ENCODE measurements at places on chromosomes 12 and 14.
A peak's percentile ranks its signal among the peaks of the same experiment; 100 is the strongest.

GRCh38 chr14:68628605-68629310 is 164.1 kb downstream of the ZFP36L1 start:
- DNase-seq: no peak

GRCh38 chr14:72652179-72652578 is 241.7 kb downstream of the DPF3 start:
- DNase-seq: no peak

GRCh38 chr12:4388662-4389061 is 9.2 kb upstream of the FGF23 start:
- no peak for DNase-seq

DNA sequence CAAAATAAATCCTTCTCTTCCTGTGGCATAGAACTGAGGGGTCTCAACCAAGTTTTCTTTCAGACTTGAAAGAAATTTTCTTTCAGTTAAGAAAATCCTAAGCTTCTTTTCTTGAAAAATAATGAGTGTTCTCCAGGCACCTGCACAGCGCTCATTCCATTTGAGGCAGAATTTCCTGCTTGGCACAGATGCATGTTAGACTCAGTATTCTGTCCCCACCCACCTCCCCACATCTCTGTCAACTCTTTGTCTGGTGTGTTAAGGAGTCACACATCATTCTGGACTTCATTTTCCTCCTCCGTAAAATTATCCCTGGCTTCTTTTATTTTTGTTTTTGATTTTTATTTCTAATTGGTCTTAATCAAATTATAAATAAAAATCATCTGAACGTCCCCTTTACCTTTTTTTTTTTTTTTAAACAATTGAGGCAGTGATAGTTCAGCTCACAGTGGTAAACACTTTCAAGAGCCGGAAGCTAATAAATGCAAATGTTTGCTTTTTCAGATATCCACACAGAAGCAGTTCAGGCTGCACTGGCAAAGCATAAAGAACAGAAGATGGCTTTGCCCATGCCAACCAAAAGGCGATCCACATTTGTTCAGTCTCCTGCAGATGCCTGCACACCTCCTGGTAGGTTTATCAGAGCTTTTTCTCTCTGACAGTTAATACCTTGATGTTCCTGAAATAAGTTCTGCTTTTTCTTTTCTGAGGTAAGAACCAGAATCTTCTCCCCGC is 104.0 kb upstream of the ATF1 start:
- no peak for DNase-seq

DNA sequence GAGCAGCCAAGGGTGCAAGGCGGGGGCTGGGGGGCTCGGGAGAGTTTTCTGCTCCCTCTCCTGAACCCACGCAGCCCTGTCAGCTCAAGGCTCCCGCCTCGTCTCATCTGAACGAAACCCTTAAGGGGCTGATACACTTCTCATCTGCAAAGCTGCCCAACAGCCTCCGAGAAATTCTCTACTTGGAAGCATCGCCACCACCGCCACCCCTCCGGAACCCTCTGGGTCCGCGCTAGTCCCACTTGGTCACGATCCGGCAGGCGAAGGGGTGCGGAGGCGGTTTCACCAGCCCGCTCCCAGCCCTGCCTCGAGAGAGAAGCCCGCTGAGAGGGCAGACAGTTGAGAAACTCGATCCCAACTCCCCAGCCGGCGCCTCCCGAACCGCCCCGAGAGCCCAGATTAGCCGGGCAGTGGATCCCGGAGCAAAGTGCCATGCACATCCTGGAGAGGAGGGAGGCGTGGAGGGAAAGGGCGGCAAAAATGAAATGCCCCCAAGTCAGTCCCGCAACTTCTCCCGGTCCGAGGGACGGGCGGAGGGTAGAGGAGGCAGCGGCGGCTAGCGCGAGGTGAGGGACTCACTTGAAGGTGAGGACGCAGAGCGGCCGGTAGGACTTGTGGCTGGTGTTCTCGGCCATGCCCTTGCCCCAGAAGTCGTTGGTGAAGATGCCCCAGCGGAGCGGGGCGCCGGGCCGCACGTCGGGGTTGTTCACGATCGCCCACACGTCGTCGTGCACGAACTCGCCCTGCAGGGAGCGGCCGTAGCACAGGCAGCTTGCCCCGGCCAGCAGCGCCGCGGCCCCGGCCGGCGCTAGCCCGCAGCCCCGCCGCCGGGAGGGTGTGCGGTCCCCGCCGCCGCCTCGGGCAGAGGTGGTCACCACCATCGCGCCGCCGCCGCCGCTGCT is 620 bp downstream of the TMTC1 start:
- no peak for DNase-seq

DNA sequence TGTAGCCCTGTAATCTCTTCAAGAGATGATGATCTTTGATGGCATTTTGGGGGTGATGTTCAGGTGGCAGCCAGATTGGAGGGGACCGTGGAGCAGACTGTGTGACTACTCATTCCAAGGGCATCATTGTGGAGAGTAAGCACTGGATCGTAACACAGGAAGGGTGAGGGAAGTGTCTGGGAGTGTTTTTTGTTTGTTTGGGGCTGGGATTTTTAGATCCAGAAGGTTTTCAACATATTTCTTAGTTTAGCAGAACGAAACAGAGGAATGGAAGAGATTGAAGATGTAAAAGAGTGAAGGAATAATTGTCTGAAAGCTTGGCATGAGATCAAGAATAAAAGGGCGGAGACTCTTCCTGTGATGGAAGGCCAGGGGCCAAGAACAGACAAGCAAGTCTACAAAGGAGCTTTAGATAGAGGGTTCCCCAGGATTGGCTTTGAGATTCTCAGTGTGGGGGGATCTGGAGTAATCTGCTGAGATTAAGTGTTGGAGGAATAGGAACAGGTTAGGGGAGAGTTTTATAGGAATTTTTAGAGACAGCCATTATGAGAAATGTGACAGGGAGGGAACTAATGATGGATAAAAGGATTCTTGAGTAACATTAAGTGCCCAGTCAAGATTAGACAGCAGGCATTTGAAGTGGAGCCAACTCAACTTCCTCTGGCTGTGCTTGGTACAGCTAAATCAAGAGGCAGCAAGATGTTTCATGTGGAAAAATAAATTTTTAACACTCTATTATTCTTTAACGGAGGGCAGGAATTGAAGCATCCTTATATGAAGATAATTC is 79.7 kb upstream of the REP15 start:
- no peak for DNase-seq

GRCh38 chr12:113880988-113881962 is 84.8 kb downstream of the RBM19 start:
- DNase-seq: peak; percentile 55

GRCh38 chr14:100129161-100129589 is 30.3 kb downstream of the DEGS2 start:
- DNase-seq: no peak

DNA sequence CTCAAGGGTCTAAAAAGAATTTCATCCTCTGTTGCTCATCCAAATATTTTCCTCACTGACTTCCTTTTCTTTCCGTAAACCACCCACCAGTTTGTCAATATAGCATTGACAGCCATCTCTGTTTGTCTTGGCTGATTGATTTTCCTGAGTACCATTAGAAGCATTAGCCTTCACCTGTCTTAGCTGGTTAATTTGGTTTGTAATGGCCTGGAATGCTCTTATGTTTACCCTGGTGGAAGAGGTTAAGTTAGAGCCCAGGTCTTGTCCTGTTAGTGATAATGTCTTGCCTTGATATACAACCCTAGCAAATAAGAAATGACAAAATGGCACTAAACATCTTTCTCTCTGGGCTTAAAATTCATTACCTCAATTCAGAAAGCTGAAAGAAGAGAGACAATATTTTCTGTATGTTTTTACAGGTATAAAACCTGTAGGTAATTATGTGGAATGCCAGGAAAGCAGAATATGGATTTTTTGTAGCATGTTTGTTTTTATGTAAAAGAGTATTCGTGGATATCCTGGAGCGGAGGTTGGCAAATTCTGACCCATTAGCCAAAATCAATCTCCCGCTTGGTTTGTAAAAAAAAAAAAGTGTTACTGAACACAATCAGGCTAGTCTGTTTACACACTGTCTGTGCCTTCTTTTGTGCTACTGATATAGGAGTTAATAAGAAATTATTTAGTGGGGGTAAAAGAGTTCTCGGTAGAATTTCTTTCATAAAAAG is 224.4 kb upstream of the DAAM1 start:
- DNase-seq: no peak

Measured in NCI-H187 treated with DMSO at 0.1 percent for 48 hours (cell line).